ENCODE measurements at places on chromosomes 2 and 18. TPM values are rescaled to one million over a fixed set of nuclear protein-coding genes. Genes with fewer than 3 reads are reported as not detected.

PTPRN gene
- 4.1 TPM for polyA plus RNA-seq

SLC35F5 gene
- 86.0 TPM for polyA plus RNA-seq

TNP1 gene
- not detected for polyA plus RNA-seq

KDM3A gene
- polyA plus RNA-seq, result 51.2 TPM

NT5DC4 gene
- 0.86 TPM for polyA plus RNA-seq

MFSD2B gene
- polyA plus RNA-seq, result not detected

IL37 gene
- polyA plus RNA-seq, result not detected

IL36B gene
- not detected for polyA plus RNA-seq

ANKRD44 gene
- 5.2 TPM for polyA plus RNA-seq

DNA sequence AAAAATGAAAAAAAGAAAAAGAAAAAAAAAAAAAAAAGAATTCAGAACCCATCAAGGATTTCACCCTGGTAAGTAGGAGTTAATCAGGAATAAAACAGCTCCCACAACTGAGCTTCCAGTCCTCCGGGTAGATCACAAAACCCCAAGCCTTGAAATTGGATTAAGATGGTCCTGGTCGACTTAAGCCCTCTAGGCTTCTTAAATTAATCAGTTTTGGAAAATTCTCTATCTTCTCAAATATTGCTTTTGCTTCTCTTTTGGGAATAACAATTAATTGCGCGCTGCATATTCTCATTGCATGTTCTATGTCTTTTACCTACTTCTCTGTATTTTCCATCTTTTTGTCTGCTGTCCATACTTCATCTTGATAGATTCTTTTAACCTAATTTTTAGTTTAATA, 348.0 kb upstream of the MEX3C start:
- no peaks in the 10 kb centered on the region for H3K4me1 ChIP-seq
- H3K4me3 ChIP-seq, result no peak overlapping the region
- no peak overlapping the region for H3K27ac ChIP-seq
- no peaks in the 10 kb centered on the region for H3K36me3 ChIP-seq

- no peaks in the 10 kb centered on the region for H3K27me3 ChIP-seq
- H3K4me3 ChIP-seq, result no peak overlapping the region
- no peaks in the 10 kb centered on the region for H3K36me3 ChIP-seq
- no peak overlapping the region for H3K27ac ChIP-seq
- H3K4me1 ChIP-seq, result no peaks in the 10 kb centered on the region
- DNase-seq, result no peak
These were observed 71.8 kb upstream of the SP5 start for GRCh38 chr2:170643346-170643745.

GRCh38 chr2:222525811-222526210, 101.5 kb downstream of the SGPP2 start:
- H3K27me3 ChIP-seq, result no peaks in the 10 kb centered on the region
- H3K36me3 ChIP-seq, result peaks cover 4% of the 10 kb centered on the region
- no peak overlapping the region for H3K27ac ChIP-seq
- DNase-seq, result no peak

DNA sequence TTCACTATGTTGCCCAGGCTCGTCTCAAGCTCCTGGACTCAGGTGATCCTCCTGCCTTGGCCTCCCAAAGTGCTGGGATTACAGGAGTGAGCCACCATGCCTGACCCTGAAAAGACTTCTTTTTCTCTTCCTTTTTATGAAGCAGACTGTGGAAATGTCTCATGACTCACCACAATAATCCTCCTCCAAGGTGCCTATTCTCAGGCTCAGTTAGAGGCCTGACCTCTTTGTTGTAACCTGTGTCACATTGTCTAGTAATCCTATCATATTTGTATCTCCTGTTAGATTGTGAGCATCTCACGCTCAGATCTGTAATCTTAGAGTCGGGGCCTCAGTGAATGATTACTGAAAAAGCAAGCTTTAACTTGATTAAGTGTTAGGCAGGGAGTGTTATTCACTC, 18.3 kb upstream of the TAF4B start:
- no peaks in the 10 kb centered on the region for H3K36me3 ChIP-seq
- H3K4me3 ChIP-seq, result no peak overlapping the region
- H3K27ac ChIP-seq, result no peak overlapping the region
- no peaks in the 10 kb centered on the region for H3K4me1 ChIP-seq

GRCh38 chr2:118845005-118845521, 2.4 kb downstream of the EN1 start:
- no peak for DNase-seq
- no peak overlapping the region for H3K27ac ChIP-seq
- no peak overlapping the region for H3K4me3 ChIP-seq
- H3K4me1 ChIP-seq, result peaks cover 7% of the 10 kb centered on the region

GRCh38 chr2:71796174-71796593, 342.8 kb downstream of the DYSF start:
- no peak overlapping the region for H3K27ac ChIP-seq
- H3K4me3 ChIP-seq, result no peak overlapping the region
- peaks cover 3% of the 10 kb centered on the region for H3K27me3 ChIP-seq
- no peaks in the 10 kb centered on the region for H3K4me1 ChIP-seq
- DNase-seq, result no peak
- H3K36me3 ChIP-seq, result no peaks in the 10 kb centered on the region

GRCh38 chr2:231332872-231333500, 62.5 kb upstream of the B3GNT7 start:
- no peak overlapping the region for H3K4me3 ChIP-seq
- H3K27ac ChIP-seq, result no peak overlapping the region
- no peaks in the 10 kb centered on the region for H3K27me3 ChIP-seq

DNA sequence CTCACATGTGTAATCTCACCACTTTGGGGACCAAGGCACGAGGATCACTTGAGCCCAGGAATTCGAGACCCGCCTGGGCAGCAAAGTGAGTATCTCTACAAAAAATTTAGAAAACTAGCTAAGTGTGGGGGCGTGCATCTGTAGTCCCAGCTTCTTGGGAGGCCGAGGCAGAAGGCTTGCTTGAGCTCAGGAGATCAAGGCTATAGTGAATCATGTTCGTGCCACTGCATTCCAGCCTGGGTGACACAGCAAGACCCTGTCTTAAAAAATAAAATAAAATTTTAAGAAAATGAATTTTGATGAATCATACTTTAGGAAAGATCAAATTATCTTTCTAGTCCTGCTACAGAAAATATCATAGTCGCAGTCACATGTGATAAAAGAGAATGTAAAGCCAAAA, 46.9 kb downstream of the CABYR start:
- no peak overlapping the region for H3K4me3 ChIP-seq
- H3K27ac ChIP-seq, result no peak overlapping the region
- H3K36me3 ChIP-seq, result no peaks in the 10 kb centered on the region
- DNase-seq, result no peak
- H3K27me3 ChIP-seq, result no peaks in the 10 kb centered on the region

- no peak overlapping the region for H3K4me3 ChIP-seq
- DNase-seq, result no peak
- H3K27me3 ChIP-seq, result no peaks in the 10 kb centered on the region
- H3K4me1 ChIP-seq, result no peaks in the 10 kb centered on the region
- no peak overlapping the region for H3K27ac ChIP-seq
These were observed 26.3 kb downstream of the FN1 start for GRCh38 chr2:215409331-215410127.

DNA sequence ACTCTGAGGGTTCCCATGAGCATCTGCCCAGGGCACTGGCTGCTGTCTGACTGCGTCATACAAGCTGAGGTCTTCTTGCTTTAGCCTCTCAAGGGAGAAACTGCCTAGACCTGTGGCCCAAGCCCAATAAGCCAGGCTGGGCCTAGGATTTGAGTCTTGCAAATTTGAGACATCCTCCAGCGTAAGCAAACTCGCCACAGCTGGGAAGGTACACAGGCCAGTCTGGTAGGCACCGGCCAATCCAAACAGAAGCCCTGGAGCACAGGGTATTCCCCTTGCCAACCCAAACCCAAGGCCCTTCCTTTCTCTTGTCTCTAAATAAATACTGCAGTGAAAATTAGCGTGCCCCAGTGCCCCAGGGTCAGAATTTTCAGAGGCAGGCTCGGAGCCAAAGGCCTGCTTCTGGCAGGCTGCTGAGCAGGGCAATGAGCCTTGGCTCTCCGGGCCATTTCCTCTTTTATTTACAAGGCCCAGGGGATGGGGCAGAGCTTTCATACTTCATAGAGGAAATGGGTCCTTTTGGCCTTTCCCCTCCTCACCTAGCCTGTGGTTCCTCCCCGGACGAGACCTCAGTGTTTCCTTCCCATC, 33.3 kb downstream of the POLR1A start:
- no peaks in the 10 kb centered on the region for H3K4me1 ChIP-seq
- DNase-seq, result no peak
- no peak overlapping the region for H3K27ac ChIP-seq
- peaks cover 73% of the 10 kb centered on the region for H3K36me3 ChIP-seq
- H3K27me3 ChIP-seq, result no peaks in the 10 kb centered on the region
- no peak overlapping the region for H3K4me3 ChIP-seq

- no peak overlapping the region for H3K27ac ChIP-seq
- H3K4me1 ChIP-seq, result no peaks in the 10 kb centered on the region
- no peak overlapping the region for H3K4me3 ChIP-seq
- DNase-seq, result no peak
These were observed 176.2 kb upstream of the ST6GAL2 start for GRCh38 chr2:107062173-107062572.

- H3K27me3 ChIP-seq, result no peaks in the 10 kb centered on the region
- DNase-seq, result no peak
- peaks cover 4% of the 10 kb centered on the region for H3K4me1 ChIP-seq
- no peak overlapping the region for H3K27ac ChIP-seq
These were observed 41.6 kb downstream of the ANKRD44 start for GRCh38 chr2:197268786-197269584.

DNA sequence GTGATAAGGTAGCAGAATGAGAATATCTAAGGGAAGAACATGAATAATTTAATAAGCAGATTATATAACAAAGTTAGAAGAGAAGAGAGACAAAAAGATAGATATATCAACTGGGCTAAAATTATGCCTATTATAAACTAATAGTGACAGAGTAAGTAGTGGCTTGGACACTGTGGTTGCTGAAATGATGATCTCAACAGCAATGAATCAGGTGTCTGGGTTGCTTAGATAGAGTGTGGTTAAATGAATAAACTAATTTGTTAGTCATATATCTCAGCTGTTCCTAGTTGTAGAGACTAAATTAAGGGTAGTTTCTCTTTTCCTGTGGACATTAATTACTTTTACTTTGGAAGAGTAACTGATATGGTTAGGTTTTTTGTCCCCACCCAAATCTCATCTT, 1485.4 kb upstream of the CELF4 start:
- no peak overlapping the region for H3K4me3 ChIP-seq
- no peaks in the 10 kb centered on the region for H3K36me3 ChIP-seq
- no peaks in the 10 kb centered on the region for H3K4me1 ChIP-seq
- no peak overlapping the region for H3K27ac ChIP-seq
- no peak for DNase-seq
- no peaks in the 10 kb centered on the region for H3K27me3 ChIP-seq

- H3K4me1 ChIP-seq, result no peaks in the 10 kb centered on the region
- no peaks in the 10 kb centered on the region for H3K36me3 ChIP-seq
- no peaks in the 10 kb centered on the region for H3K27me3 ChIP-seq
- H3K4me3 ChIP-seq, result no peak overlapping the region
- DNase-seq, result no peak
These were observed 34.8 kb downstream of the ASB1 start for GRCh38 chr2:238461491-238461890.

DNA sequence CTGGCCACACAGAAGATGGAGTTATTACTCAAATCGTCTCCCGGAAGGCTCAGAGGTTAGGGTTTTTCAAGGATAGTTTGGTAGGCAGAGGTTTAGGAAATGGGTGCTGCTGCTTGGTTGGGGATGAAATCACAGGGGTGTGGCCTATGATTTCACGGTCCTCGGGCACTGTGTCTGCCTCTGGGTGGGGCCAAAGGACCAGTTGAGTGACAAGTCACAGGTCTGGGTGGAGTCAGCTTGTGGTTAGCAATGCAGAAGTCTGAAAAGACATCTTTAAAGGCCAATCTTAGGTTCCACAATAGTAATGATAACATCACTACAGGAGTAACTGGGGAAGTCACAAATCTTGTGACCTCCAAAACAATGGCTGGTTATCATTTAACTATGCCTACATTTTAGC, 387.8 kb downstream of the ZNF521 start:
- no peaks in the 10 kb centered on the region for H3K4me1 ChIP-seq
- H3K27me3 ChIP-seq, result no peaks in the 10 kb centered on the region
- DNase-seq, result peak; percentile 11
- no peaks in the 10 kb centered on the region for H3K36me3 ChIP-seq
- H3K27ac ChIP-seq, result no peak overlapping the region
- H3K4me3 ChIP-seq, result no peak overlapping the region

- H3K27ac ChIP-seq, result no peak overlapping the region
- no peaks in the 10 kb centered on the region for H3K27me3 ChIP-seq
- no peaks in the 10 kb centered on the region for H3K36me3 ChIP-seq
These were observed 79.7 kb downstream of the BCL2L11 start for GRCh38 chr2:111200333-111200881.
